ENCODE measurements at places on chromosomes 3 and 15.

- DNase-seq, result no peak
Observed at GRCh38 chr3:14174483-14174882, 3.9 kb downstream of the XPC start.

DNA sequence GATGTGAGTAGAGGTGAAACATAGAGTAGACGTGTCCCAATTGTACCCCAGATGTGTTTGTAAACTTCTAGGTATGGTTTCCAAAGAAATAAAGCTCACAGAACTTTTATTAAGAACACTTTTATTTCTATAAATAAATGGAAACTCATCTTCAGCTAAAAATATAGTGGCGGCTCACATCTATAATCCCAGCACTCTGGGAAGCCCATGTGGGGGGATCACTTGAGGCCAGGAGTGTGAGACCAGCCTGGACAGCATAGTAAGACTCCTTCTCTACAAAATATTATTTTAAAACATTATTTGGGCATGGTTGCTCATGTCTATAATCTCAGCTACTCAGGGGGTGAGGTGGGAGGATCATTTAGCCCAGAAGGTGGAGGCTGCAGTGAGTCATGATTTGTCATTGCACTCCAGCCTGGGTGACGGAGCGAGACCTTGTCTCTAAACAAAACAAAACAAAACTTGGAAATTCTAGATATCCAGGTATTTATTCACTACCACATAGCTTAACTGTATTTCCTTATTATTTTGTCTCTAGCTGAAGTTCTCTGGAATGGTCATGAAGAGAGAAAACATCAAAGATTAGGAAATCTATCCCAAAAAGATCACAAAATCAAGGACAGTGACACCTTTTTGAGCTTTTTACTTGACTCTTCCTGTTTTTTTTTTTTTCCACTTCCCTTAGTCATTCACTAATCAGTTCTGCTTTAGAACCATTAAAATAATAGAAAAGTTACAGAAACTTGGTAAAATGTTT is 258.1 kb downstream of the TIGIT start:
- no peak for DNase-seq

GRCh38 chr15:77002954-77003912 is 8.3 kb downstream of the PSTPIP1 start:
- DNase-seq, result peak; percentile 79

GRCh38 chr3:114154321-114154821 is 24.5 kb downstream of the DRD3 start:
- no peak for DNase-seq

DNA sequence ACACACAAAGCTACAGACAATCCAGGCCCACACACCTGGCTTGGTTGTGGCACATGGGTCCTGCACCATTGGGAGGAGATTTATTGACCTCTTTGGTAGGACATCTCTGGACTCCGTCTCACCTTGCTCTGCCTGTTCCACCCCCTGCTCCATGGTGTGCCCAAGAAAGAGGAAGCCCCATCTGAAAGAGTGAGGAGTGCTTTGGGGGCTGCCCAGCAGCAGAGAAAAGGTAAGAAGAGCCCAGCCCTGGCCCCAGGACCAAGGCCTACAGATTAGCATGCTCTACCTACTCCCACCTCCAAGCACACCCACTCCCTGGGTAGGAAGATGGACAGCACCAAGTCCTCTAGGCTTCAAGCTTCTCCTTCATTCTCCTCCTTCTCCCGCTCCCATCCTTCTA is 3.2 kb upstream of the DCAF1 start:
- DNase-seq, result no peak

- DNase-seq, result no peak
Observed at GRCh38 chr15:99021027-99021627, 13.5 kb upstream of the PGPEP1L start.

DNA sequence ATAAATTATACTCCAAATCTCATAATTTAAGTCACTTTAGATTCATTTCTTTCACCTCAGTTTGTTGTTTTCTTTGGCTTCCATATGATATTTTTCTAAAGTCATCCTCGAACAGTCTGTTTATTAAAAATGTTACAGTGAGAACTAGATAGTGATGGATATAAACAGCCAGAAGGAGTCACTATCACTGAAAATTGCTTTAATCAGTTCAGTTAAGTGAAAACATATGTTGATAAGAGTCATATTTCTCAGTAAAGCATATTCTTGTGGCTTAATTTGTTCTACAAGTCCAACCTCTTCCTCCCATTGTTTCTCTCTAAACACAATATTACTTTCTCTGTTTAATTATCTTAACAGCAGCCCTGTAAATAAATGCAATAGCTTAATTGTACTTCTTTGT is 427.5 kb upstream of the ALCAM start:
- no peak for DNase-seq

GRCh38 chr3:37321377-37321781 is 147.0 kb upstream of the LRRFIP2 start:
- no peak for DNase-seq

GRCh38 chr3:124522082-124522625 is 208.1 kb upstream of the UMPS start:
- DNase-seq, result no peak

GRCh38 chr15:47754312-47754711 is 37.0 kb downstream of the SEMA6D start:
- DNase-seq, result no peak

- no peak for DNase-seq
Observed at GRCh38 chr3:37293646-37294045, 119.3 kb upstream of the LRRFIP2 start.

DNA sequence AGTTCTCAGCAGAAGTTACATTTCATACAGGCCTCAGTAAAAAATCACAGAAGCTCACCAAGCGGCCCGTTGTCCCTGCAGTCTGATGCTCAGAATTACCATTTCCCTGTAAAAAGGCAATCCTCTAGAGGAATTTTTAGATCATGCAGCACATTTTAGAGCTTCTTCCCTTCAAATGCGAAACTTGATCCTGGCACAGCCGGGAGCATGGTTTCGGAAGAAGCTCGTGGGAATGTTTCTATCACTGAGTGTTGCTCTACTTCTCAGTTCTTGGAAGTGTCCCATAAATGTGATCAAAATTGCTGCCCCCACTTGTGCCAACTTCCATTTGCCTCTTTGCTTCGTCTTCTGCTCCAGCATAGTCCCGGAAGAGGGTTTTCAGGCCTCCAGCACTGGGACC is 3.8 kb upstream of the H1-8 start:
- no peak for DNase-seq

DNA sequence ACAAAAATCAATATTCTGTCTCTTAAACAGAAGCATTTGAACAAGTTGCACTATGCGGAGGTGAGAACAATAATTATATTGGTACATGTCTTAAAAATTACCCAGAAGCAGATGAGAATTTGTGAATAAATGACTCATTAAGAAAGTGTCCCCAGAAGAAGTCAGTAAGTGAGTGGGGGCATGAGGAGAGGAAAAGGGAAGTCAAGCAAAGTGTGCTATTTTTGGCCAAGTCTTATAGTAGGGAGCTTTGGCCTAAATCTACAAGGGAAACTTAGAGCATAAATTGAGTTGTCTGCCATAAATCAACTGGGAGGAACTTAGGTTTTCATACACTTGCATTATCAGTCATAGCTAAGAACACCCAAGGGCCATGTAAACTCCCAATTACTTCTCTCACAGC is 86.9 kb upstream of the SATB1 start:
- DNase-seq, result no peak

DNA sequence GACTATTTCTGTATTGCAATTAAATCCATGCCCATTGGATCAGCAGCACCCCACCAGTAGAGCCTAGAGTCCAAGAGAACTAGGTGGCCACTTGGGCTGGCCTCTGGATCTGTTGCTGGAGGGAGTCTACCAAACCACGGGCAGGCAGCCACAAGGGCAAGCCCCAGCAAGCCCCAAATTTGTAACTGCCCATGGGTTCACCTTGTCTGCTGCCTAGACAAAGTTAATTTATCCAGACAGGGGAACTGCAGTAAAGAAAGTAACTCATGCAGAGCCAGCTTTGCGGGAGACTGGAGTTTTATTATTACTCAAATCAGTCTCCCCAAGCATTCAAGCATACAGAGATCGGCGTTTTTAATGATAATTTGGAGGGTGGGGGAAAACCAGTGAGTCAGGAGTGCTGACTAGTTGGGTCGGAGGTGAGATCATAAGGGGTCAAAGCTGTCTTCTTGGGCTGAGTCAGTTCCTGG is 74.0 kb upstream of the TERB2 start:
- DNase-seq, result no peak

- DNase-seq, result no peak
Observed at GRCh38 chr15:89395461-89395871, 60.8 kb upstream of the POLG start.

DNA sequence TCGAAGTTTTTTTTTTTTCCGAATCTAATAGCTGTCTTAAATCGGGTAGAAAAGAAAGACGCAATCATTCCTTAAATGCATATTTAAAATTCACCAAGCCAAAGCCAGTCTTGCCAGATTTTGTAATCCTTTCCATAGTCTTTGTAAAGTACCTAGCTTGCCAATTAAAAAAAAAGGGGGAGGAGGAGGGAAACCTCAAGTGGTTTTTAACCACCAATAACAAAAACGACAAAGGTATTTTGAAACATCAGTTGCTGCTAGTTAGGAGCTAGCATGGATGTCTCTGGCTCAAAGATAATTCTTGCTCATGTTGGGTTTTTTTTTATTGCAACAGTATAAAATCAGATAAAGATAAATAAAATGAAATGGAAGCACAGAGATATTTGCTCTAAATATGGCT is 187.9 kb downstream of the MECOM start:
- no peak for DNase-seq

- no peak for DNase-seq
Observed at GRCh38 chr3:172685331-172686214, 25.3 kb downstream of the NCEH1 start.

GRCh38 chr3:105793040-105793439 is 75.8 kb downstream of the CBLB start:
- no peak for DNase-seq

GRCh38 chr15:50143255-50143860 is 24.3 kb upstream of the ATP8B4 start:
- no peak for DNase-seq

DNA sequence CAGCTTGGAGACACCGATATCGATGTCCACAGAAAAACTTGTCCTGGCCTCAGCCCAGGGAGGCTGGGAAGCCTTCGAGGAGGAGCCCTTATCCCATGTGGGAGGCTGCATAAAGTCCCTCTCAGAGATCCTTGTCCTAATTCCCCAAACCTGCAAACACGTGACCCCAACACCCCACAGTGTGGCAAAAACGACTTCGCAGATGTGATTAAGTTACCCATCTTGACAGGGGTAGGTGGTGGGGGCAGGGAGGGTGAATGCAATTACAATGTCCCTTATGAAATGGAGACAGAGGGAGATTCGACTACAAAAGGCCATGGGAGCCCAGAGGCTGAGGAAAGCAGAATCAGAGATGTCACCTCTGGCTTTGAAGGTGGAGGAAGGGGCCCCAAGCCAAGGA is 2.3 kb upstream of the TLR9 start:
- DNase-seq, result no peak

- no peak for DNase-seq
Observed at GRCh38 chr3:182567700-182568099, 225.6 kb upstream of the ATP11B start.

GRCh38 chr15:70964058-70964457 is 71.4 kb downstream of the LRRC49 start:
- no peak for DNase-seq

DNA sequence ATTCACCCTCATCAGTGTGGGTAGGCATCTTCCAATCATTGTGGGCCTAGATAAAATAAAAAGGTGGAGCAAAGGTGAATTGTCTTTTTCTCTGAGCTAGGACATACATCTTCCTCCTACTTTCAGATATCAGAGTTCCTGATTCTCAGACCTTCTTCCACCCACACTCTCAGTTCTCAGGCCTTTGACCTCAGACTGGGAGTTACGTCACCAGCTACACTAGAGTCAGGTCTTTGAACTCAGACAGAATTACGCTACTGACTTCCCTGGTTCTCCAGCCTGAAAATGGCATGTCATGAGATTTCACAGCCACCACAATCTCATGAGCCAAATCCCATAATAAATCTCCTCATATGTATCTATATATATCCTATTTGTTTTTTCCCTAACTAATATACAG is 39.0 kb downstream of the STRIT1 start:
- DNase-seq, result no peak

DNA sequence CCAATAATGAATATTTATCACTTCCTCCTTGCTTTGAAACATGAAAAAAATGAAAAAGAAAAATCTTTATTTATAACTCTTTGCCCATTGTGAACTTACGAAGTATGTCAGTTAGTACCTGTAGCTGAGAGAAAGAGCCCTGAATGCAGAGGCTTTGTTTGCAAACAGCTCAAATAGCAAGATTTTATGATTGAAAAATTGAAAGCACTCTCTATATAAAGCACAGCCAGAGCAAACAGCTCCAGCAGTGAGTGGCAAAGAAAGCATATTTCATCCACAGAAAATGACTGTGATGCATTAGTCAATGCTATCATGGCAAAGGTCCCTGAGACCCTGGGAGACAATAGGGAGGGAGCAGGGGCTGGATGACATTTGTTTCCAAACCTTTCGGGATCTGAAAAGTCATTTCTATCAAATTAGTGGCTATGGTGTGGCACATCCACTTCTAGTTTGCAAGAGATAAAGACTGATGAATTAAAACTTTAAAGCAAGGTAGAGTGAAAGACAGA is 576.1 kb downstream of the OTOL1 start:
- no peak for DNase-seq

- DNase-seq, result peak; percentile 19
Observed at GRCh38 chr3:136250903-136251460, 842 bp downstream of the PCCB start.

- DNase-seq, result no peak
Observed at GRCh38 chr3:9441501-9442221, 44.2 kb downstream of the SETD5 start.

- no peak for DNase-seq
Observed at GRCh38 chr15:67070892-67071664, 5.7 kb downstream of the SMAD3 start.

- peak; percentile 25 for DNase-seq
Observed at GRCh38 chr3:46361408-46362283, 7.7 kb downstream of the CCR2 start.

- DNase-seq, result no peak
Observed at GRCh38 chr15:37618353-37618752, 316.1 kb upstream of the TMCO5A start.

GRCh38 chr3:160755776-160756304 is at the start of gene PPM1L:
PPM1L (plus strand) TSS chr3:160756231.
- peak; percentile 68 for DNase-seq

DNA sequence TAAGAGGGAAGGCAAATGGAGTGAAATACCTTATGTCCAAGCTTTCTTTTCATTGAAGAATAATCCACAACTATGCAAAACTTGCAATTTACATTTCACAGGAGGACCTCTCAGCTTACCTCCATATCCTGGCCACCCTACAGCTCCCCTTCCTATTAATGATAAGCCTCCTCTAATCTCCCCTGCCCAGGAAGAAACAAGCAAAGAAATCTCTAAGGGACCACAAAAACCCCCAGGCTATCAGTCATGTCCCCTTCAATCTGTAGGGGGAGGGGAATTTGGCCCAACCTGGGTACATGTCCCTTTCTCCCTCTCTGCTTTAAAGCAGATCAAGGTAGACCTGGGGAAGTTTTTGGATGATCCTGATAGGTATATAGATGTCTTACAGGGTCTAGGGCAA is 11.0 kb upstream of the OSBPL11 start:
- no peak for DNase-seq

All from CD4-positive, alpha-beta T cell treated with Interleukin-6 for 4 hours (primary cell).